AG10803 (cell line): ENCODE measurements at places on chromosomes 6 and 20.

DNA sequence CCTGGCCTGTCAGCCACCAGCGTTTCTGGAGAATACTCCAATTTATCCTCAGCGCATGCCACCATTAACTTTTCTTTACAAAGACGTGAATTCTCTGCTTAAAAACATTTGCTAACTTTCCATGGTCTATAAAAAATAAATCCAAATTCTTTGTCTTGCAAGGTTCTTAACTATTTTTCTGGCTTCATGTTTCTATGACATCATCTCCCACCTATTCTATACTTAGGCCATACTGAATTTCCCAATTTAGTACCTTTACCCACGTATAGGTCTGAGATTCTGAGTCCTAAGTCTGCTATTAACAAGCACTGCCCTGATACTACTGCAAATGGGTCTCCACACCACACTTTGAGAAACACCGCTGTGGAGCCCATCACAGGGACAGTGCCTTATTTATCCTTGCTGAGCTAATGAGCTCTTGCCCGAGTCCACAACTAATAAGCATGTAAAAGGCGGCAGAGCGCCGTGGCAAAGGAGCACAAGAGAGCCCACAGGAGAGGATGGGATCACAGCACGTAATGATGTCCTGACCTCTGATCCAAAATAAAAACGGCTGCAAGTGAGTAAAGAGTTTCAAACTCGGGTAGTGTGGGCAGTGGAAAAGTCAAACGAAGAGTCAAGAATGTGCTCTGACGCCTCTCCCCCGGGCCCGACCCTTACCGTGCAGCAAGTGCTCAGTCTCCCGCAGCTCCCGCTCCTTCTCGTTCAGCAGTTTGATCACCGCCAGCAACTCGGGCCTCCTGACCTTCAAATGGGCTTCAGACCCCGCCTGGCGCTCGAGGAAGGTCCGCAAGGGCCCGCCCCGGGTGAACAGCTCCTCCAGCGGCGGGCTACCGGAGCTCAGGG lies 519 bp downstream of the MTRF1L start:
- peak; percentile 19 for DNase-seq

- no peak for DNase-seq
Measured at GRCh38 chr6:109893606-109894005, 84.5 kb upstream of the GPR6 start.

DNA sequence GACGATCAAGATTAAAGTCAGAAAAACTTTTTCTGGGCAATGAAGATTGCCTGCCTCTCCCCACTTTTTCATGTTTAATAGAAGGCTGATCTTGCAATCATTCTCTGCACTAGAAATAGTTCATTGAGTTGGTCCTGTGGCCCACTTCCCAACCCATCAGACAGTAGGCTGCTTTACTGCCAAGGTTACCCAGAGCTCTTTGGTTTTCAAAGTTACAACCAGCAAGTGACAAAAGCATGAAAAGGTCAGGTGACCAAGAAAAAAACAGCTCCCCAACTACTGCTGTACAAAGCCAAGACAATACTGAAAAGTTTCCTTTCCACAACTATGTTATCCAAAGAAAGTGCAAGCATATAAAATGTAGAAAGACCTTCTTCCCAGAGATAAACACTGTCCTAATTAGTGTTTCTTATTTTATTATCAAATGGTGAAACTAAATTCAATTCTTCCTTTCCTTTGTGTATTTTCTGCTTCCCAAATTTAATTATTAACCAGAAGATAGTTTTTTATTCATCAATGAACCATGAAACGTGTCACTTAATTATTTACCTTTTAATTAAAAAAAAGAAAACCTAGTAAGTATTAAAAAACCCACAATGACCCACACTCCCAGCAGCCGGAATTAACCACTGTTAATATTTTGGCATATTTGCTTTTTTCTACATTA lies 16.6 kb downstream of the DNAAF9 start:
- DNase-seq: no peak

DNA sequence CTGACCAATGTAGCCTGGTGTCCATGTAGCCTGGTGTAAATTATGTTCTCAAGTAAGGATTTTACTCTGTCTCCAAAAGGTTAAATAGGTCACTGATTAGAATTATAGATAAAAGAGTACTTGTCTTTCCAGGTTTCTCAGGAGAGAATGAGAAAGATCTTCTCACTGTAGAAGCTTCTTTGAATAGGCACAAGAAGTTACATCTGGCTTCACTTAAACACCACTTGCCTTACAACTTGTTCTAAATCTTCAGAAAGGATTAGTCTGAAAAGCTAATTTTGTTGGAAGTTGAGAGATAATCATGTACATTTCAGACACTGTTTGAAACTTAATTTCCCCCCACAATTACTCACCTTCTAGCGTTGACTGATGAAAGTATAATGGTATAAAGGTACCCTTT lies 275.3 kb downstream of the FARS2 start:
- DNase-seq: peak; percentile 41

DNA sequence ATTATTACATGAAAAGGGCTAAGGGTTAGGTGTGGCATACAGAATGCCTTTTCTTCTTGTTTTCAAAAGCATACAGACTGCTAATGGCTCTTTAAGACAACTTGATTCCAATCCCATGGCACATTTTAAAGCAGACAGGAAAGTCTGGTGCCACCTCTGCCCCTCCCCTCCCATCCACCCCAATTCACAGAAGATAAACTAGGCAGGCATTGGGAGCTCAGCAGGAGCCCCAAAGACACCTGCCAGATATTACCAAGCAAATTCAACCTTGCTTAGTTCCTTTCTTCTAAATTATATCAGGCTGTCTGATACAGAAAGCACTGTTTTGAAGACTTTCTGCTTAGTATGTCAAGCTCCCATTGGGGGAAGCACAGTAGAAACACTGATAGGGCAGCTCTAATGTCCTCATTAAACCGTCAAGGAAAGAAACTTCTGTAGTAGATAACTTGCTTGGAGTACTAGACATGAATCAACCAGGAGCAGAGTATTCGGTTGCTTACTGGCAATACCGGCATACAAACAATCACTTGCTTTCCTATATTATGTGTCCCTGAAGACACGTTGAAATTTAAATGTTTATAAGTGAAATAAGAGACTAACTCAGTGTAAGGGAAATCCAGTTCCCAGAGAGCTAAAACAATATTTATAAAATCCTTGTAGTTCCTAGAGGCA lies 13.0 kb downstream of the SESN1 start:
- DNase-seq: no peak

DNA sequence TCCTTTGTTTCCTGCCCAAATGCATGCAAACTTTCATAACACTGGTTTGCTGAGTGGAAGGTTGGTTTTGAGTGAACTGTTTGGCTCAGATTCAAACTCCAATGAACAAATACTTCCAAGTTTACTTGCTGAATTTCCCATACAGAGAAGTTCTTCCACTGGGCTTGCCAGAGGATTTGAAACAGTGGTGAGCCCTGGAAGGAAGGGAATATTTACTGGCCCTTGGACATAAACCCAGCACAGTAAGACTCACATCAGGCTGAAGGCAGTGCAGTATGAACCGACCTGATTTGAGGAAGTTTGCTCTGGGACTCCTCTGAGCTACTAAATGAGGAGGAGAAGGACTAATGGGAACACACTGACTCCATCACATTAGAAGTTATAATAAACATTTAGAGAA lies 3.8 kb downstream of the TRAF3IP2 start:
- DNase-seq: peak; percentile 99

DNA sequence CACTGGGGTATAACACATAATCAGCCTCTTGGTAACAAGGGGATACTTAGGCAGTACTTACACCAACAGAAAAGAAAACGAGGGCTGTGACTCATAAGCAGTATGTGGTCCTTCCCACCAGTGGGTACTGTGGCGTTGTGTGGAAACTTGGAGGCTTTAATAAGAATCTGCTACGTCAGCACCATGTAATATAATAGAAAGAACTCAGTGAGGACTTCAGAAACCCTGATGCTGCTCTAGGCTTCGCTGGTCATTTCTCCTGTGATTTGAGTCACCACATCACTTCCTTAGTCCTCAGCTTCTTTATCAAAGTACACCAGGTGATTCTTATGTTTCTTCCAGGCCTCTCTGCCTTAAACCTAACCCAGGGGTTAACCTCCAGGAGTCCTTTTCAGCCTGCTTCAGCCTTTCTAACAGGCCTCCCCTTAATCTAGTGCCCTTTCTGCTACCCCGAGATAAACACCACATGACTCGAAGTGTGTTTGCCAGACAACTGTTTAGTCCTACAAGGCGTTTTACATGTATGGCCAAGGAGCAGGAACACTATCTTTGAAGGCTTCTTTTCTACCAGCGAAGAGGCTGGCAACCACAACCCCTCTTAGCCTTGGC lies 68.5 kb downstream of the FYN start:
- DNase-seq: peak; percentile 81

- no peak for DNase-seq
Measured at GRCh38 chr20:59813948-59814839, 119.2 kb downstream of the SYCP2 start.

DNA sequence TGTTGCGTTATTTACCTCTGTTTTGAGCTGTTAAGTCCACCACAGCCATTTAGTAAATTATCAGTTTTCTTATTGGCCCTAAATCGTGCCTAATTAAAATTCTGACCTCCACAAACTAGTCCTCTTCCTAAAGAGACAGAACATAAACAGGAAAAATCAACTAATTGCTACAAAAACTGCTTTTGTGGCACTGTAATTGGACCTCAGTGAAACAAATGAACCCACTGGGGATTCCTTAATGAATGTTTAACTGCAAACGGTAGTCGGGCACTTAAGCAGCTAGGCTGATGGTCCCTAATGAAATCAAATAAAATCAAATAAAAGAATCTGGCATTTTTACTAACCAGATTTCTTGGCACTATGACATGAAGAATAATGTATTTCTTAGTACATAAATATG lies 513.4 kb upstream of the SLC35B3 start:
- no peak for DNase-seq

DNA sequence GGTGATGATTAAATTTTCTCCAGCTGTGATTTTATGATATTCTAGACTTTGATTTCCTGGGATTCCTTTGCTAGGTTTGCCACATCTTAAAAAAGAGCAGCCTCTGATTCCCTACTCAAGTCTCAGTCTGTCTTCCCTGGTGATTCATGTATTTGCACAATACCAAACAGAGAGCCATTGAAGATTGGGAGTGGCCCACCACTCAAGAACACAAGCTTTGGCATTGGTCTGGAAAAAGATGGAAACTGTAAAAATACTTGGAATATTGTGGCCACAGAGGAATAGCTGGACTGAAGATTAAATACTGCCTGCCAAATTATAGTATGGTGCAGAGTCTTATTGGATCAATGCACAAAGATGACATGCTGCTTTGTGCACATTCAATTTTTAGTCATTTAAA lies 32.9 kb downstream of the PTCHD4 start:
- no peak for DNase-seq

DNA sequence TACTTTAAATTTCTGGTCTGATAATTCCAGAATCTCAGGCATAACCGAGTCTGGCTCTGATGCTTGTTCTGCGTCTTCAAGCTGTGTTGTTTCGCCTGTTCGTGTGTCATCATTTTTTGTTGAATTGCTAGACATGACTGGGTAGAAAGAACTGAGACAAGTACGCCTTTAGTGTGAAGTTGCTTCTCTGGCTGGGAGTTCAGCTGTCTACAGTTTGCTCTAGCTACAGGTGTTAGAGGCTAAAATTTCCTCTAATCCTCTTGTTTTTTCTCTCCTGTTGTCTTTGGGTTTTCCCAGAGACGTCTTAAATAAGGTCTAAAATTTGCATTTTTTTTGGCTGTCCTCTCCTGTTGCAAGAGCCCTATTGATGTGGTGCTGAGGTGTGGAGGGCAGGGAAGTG lies 100.3 kb downstream of the FAM50B start:
- DNase-seq: no peak

DNA sequence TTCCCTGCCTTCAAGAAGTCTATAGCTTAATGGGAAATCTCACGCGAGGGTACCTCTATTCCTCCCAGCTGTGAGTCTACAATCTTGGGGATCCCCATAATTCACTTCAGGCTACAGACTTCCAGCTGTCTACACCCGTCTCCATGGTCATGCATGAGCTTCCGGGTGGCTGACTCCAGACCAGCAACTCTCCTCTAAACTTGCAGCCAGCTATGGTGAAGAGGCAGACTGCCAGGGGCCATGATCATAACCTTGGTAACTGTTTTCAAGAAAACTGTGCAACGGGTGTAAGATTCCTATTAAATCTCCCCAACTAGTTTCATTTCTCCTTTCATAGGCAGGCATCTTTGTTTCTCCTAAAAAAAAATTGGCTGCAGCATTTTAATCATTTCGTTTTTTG lies 534.4 kb upstream of the CHD6 start:
- DNase-seq: no peak

GRCh38 chr6:140604786-140605185 lies 1230.3 kb upstream of the CITED2 start:
- no peak for DNase-seq

GRCh38 chr20:33796263-33796906 lies 14.8 kb upstream of the CHMP4B start:
- DNase-seq: no peak

- no peak for DNase-seq
Measured at GRCh38 chr20:10470276-10470675, 35.2 kb downstream of the SLX4IP start.

- no peak for DNase-seq
Measured at GRCh38 chr6:56058636-56059035, 183.2 kb upstream of the BMP5 start.

DNA sequence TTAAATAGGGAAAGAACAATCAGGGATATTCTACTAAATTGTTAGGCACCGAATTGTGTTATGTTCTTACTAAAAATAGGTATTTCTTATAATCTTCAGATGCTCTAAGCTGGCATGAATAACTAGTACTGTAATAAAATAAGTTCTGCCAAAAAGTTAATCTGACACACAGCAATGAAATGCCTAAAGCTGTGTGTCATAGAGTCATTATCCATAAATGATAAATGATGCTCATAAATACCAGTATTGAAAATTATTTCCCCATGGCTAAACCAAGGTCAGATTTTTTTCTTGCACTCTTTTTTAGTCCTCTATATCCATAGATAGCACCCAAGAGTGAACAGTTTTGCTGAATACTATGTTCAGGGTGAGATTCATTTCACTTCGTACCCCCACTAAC lies 11.7 kb upstream of the PRIM2 start:
- peak; percentile 87 for DNase-seq

- DNase-seq: peak; percentile 73
Measured at GRCh38 chr6:151387175-151387970, 4.0 kb downstream of the ZBTB2 start.

GRCh38 chr6:38498085-38498484 lies 141.6 kb downstream of the BTBD9 start:
- DNase-seq: peak; percentile 28
